ENCODE measurements at places on chromosomes 13 and 19.

GRCh38 chr19:12841094-12841493, 2.8 kb downstream of the MAST1 start:
- DNase-seq, result peak; percentile 49

GRCh38 chr19:34972163-34972705, 8.2 kb upstream of the ZNF792 start:
- no peak for DNase-seq

- DNase-seq, result no peak
Observed at GRCh38 chr19:31318790-31319425, 30.3 kb downstream of the TSHZ3 start.

DNA sequence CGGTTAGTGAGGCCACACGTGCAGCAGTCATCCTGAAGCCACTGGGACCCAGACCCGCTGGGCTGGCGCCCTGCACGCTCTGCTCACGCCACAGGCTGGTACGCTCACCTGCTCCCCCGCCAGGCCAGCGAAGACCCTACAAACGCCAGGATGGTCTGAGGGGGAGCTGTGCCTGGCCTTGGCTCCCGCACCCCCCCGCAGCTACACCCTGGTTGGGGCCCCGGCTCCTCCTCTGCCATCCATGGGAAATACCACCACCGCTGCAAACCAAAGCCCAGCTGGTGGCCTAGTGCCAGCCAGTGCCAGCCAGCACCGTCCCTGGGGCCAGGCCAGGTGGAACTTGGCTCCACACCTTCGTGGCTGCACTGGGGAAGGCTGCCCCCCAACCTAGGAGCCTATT, 23.3 kb upstream of the CACTIN start:
- no peak for DNase-seq

GRCh38 chr13:40221460-40222201, 444.8 kb downstream of the FOXO1 start:
- DNase-seq, result no peak

- DNase-seq, result no peak
Observed at GRCh38 chr13:60273971-60274527, 110.3 kb upstream of the DIAPH3 start.

- DNase-seq, result no peak
Observed at GRCh38 chr19:13220847-13221246, 70.6 kb downstream of the IER2 start.

GRCh38 chr19:41591951-41592562, 16.1 kb downstream of the CEACAM21 start:
- DNase-seq, result no peak

DNA sequence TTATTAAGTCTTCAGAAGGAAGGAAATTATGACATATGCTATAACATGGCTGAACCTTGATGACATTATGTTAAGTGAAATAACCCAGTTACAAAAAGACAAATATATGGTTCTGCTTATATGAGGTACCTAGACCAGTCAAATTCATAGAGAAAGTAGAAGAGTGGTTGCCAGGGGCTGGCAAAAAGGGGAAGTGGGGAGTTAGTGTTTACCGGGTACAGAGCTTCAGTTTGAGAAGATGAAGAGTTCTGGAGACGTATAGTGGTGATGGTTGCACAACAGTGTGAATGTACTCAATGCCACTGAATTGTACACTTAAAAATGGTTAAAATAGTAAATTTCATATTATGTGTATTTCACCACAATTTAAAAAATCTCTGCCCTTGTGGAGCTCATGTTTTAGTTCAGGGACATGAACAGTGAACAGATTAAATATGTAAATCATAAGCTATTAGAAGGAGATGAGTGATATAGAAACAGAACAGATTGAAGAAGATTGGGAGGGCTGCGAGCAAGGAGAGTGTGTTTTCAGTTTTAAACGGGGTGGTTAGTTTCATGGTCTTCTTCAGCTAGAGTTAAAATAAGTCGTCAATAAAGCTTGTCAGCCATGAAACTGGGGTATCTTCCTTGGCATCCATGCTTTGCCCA, 355.2 kb downstream of the KCNRG start:
- no peak for DNase-seq

DNA sequence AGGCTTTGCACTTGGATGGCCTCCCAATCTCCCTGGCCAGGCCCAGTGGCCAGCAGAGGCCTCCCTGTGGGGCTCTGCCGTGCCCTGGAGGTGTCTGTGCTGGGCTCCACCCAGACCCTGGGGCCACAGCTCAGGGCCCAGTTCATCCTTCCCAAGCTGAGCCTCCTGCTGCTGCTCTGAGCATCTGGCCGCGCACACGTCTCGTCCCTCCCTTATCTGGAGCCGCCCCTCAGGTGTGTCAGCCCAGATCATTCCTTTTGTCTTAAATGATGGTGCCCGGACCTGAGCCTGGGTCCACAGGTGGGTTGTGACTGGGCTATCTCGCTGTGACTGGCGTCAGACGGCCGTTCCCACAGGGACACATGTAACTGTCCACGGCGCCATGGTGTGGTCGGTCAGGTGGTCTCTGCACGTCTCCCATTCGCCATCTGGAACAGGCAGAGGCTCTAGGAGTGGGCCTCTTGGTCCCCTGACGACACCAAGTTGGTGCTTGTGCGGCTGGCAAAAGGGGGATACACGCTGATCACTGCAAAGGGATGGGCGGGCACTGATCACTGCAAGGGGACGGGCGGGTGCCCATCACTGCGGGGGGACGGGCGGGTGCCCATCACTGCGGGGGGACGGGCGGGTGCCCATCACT, 14.3 kb upstream of the ZNF554 start:
- no peak for DNase-seq

DNA sequence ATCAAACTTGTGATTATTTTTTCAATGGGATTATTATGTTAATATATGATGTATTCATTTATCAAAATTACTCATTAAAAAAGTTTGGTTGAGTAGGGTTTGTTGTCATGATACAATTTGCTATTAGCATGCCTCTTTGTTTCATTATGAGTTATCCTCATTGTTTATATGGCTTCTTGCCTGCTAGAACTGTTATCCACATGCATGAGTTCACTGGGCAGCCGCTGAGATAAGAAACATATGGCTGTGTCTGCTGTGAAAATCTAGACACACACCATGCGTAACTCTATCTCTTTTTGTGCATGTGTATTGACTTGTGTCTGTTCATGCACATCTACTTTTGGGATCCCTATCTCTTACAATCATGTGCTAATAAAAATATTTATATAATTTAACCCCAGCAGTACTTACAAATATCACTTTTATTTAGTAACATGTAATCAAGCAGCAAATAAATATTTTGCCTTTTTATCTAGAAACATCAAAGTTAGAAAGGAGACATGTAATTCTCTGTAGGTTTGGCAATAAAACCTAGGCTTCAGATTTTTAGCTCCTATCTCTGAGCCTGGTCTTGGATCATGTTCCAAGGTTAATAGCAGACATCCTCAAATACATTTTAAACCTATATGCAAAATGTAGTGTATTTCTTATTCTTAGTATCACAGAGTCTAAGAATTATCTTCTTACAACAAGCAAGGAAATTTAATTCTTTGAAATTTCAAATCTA, 11.2 kb upstream of the KLF12 start:
- DNase-seq, result no peak

DNA sequence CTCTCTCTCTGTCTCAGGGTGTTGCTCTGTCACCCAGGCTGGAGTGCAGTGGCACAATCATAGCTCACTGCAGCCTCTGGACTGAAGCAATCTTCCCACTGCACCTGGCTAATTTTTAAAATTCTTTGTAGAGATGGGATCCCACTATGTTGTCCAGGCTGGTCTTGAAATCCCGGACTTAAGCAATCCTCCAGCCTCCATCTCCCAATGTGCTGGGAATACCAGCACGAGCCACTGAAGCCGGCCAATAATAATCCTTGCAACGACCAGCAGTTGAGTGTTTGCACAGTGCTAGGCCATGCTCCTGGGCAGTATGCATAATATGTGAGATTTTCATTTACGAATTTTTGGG, 640 bp upstream of the EPOR start:
- DNase-seq, result no peak

DNA sequence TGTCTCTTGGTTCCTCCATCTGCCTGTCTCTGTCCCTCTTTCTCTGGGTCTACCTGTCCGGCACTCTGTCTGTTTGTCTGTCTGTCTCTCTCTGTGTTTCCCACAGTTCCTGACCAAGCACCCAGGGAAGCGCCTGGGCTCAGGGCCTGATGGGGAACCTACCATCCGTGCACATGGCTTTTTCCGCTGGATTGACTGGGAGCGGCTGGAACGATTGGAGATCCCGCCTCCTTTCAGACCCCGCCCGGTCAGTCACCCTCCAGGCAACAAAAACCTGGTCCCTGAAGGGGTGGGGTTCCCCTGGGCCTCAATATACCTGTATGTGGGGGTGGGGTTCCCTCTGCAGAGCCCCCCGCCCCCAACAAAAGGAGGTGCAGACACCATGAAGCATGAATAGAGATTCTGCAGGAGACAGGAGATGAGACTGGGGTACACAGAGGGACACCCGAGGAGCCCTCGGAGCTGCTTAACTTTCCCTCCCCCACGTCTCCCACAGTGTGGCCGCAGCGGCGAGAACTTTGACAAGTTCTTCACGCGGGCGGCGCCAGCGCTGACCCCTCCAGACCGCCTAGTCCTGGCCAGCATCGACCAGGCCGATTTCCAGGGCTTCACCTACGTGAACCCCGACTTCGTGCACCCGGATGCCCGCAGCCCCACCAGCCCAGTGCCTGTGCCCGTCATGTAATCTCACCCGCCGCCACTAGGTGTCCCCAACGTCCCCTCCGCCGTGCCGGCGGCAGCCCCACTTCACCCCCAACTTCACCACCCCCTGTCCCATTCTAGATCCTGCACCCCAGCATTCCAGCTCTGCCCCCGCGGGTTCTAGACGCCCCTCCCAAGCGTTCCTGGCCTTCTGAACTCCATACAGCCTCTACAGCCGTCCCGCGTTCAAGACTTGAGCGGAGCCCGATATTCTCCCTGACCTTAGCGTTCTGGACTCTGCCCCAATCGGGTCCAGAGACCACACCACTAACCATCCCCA, 2.6 kb upstream of the CACNG7 start:
- peak; percentile 60 for DNase-seq

GRCh38 chr13:81874681-81875661, 1534.0 kb upstream of the SPRY2 start:
- DNase-seq, result no peak

- no peak for DNase-seq
Observed at GRCh38 chr19:41530761-41531301, 45.1 kb upstream of the CEACAM21 start.

DNA sequence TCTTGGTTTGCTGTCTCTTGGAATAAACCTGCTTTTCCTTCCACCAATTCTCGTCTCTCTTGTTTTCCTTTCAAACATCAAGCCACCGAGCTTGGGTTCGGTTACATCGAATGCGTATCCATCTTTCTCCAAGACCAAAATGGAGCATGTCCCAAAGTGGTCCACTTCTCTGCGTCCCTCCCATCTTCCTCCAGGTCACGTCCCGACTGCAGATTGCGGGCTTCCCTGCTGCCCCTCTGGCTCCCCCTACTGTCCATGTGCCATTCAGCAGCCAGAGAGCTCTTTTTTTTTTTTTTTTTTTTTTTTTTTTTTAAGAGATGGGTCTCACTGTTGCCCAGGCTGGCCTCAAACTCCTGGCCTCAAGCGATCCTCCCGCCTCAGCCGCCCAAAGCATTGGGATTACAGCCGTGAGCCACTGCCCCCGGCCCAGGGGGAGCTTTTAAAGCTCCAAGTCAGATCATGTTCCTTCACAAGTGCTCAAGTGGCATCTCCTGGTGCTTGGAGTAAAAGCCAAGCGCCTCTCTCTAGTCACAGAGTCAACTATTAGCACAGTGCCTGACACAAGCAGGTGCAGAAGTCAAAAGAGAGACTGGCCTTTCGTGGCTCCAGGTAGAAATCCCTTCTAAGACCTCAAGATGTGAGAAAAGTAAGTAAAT, 10.0 kb downstream of the COL5A3 start:
- peak; percentile 88 for DNase-seq

GRCh38 chr19:36514012-36514612, 14.0 kb downstream of the ZNF260 start:
- no peak for DNase-seq

GRCh38 chr19:2087621-2088100, 8.5 kb downstream of the MOB3A start:
- DNase-seq, result no peak

DNA sequence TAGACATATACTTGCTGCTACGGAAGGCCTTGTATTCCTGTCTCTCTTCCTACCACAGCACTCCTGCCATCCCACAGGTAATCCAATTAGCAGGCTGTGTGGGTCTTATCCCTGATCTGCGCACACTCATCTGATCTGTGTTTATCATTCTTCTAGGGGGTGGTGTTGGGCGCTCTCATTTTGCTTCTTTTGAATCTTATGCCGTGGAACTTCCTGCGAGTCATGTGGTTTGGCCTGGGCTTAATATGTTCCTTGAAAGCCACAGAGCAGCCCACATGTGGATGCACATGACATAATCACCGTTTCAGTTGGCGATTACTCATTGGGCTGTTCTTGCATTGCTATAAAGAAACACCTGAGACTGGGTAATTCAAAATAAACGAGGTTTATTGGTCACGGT, 7.5 kb downstream of the RASA3 start:
- DNase-seq, result no peak

DNA sequence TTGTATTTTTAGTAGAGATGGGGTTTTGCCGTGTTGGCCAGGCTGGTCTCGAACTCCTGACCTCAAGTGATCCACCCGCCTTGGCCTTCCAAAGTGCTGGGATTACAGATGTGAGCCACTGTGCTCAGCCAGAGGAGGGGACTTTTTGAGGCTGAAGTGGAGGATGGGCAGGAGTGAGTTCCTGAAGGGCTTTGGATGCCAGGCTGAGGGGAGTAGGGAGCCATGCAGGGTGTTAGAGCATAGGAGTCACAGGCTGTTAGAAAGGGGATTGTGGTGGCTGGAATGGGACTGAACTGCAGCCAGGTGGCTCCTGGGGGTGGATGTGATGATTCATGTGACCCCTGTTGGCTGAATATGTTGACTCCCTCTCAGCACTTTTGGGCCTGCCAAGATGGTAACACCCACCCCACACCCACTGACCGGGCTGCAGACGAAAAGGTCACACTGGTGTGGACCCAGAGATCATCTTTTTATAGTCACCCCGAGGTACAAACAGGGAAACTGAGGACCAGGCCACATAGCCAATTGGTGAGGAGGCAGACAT, 11.2 kb downstream of the CYP4F22 start:
- DNase-seq, result no peak

DNA sequence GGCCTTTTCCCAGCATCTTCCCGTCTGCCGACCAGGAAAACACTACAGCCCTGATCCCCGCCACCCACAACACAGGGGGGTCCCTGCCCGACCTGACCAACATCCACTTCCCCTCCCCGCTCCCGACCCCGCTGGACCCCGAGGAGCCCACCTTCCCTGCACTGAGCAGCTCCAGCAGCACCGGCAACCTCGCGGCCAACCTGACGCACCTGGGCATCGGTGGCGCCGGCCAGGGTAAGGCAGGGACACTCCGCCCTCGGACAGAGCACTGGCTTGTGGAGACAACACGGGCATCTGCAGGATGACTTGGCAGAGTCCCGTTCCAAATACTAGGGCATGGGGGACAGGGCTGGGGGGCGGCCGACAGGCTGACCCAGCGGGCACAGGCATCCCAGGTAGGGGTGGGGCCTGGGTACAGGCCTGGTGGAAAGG, 31.1 kb downstream of the COMP start:
- no peak for DNase-seq
